ENCODE measurements at places on chromosomes 7 and 10. TPM values are rescaled to one million over a fixed set of nuclear protein-coding genes. Genes with fewer than 3 reads are reported as not detected.

- no peak for DNase-seq
- H3K27me3 ChIP-seq = peaks cover 6% of the 10 kb centered on the region
- H3K27ac ChIP-seq = no peak overlapping the region
- H3K36me3 ChIP-seq = peaks cover 4% of the 10 kb centered on the region
- H3K4me3 ChIP-seq = no peak overlapping the region
Measured at GRCh38 chr10:79331226-79331625, 16.0 kb upstream of the PPIF start.

DNA sequence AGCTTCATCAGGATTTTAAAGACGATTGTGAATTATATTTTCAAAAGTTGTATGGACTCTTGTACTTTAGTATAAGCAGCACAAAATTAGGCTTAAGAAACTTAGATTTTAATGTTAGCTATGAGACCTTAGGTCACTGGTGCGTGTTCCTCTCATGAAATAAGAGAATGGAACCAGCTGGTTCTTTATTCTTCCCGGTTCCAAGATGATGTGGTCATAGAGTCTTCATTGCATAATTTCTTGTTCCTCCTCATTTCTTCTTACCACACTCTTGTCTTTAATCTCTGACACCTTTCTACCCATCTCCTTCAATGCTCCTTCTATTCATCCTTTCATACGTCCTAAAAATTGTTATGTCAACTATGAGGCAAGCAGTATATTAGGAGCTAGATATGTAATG, 437.2 kb downstream of the AUTS2 start:
- no peak overlapping the region for H3K27ac ChIP-seq
- H3K36me3 ChIP-seq = no peaks in the 10 kb centered on the region
- no peak for DNase-seq

- H3K4me1 ChIP-seq = 0 out of 2 replicates have a peak, but pooled peaks cover 4% of the 10 kb centered on the region
- no peak overlapping the region for H3K4me3 ChIP-seq
- no peak overlapping the region for H3K27ac ChIP-seq
- H3K36me3 ChIP-seq = peaks cover 12% of the 10 kb centered on the region
- H3K27me3 ChIP-seq = no peaks in the 10 kb centered on the region
Measured at GRCh38 chr10:36280321-36280741, 638.2 kb upstream of the FZD8 start.

GRCh38 chr7:23335136-23335535, 36.0 kb downstream of the MALSU1 start:
- DNase-seq = no peak
- no peak overlapping the region for H3K27ac ChIP-seq
- no peaks in the 10 kb centered on the region for H3K27me3 ChIP-seq
- H3K4me3 ChIP-seq = no peak overlapping the region

CYP2C18 gene
- 0.14 TPM for total RNA-seq

BEND7 gene
- total RNA-seq = 15.8 TPM

PRPS1L1 gene
- total RNA-seq = not detected

COL28A1 gene
- 0.81 TPM for total RNA-seq

CLRN3 gene
- total RNA-seq = not detected
